Amniotic stem cell (primary cell): ENCODE measurements at places on chromosomes 3 and 15.

- DNase-seq = no peak
Measured at GRCh38 chr15:39998511-39999077, 40.4 kb downstream of the SRP14 start.

DNA sequence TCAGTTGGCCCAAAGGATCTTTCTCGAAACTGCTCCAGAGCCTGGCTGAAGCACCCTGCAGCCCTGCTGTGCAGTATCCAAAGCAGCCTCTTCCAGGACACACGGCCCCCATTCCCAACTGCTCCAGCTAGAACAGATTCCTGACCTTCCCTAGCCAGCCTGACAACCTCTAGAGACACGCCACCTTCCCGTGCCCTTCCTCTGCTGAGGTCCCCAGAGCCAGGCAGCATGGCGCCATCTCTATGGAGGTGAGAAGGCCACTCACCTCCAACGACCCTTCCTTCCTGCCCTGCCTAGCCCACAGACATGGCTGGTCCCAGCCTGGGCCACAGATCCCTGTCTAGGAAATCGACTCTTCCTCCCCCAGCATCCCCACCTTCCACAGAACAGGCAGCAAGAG, 3.1 kb downstream of the KIF7 start:
- no peak for DNase-seq

GRCh38 chr3:127858521-127858920, 36.2 kb upstream of the MGLL start:
- DNase-seq = no peak

DNA sequence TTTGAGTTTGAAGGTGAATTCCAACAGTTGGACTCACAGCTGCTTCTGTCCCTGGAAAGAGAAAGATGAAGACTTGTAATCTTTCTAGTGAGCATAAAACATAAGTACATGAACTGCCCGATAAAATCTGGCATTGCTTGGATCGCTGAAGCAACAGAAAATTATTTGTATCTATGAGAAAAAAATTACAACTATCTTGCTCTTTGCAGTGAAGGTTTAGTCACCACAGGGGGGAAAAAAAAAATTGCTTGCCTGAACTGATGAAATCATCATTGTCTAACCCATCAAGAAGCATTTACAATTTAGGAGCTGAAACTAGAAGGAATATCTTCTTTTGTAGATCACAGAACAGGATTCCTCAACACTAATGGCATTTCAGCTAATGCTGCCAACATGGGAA, 20.0 kb downstream of the TMEM207 start:
- peak; percentile 3 for DNase-seq

- no peak for DNase-seq
Measured at GRCh38 chr3:30712991-30713390, 106.6 kb downstream of the TGFBR2 start.

DNA sequence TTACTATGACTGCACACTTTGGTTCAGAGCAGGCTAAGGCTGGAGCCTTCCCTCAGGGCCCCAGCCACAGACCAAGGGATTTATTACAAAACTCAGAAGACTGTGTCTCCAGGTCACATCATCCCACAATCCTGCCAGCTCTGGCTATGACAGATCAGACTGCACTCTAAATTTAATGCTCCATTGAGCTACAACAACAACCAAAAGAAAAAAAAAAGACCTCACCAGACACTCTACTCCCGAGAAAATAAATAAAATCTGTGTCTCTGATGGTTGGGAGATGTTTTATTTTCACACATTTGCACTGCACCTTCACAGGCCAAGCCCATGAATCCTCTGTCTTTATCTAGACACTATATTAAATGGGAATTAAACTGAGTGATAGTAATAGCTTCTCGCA, 50.8 kb upstream of the CTNNB1 start:
- no peak for DNase-seq
